ENCODE measurements at places on chromosomes 5 and 9. TPM values are rescaled to one million over a fixed set of nuclear protein-coding genes. Genes with fewer than 3 reads are reported as not detected.

DNA sequence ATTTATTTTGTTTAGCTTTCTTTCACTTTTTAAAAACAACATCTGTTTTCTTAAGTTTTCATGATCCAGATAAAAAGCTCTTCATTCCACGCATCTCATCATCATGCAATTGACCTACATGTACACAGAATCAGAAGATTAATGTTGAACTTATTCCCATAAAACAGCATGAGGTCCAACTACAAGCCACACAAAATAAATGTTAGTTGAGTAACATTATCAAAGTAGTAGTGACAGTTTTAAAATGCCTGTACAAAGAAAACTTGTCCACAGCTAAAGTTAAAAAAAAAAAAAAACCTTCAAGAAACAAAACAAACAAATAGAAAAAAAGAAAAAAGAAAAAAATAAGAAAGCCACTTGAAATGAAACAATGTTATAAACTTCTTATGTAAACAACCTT, 846.3 kb downstream of the TLE1 start:
- H3K27me3 ChIP-seq: no peaks in the 10 kb centered on the region
- no peak for DNase-seq
- no peaks in the 10 kb centered on the region for H3K4me1 ChIP-seq
- H3K4me3 ChIP-seq: no peak overlapping the region
- no peaks in the 10 kb centered on the region for H3K36me3 ChIP-seq

- no peak for DNase-seq
- H3K36me3 ChIP-seq: no peaks in the 10 kb centered on the region
- H3K4me3 ChIP-seq: no peak overlapping the region
- no peaks in the 10 kb centered on the region for H3K27me3 ChIP-seq
Observed at GRCh38 chr5:118687100-118687499, 301.2 kb downstream of the DTWD2 start.

The SHLD3 gene
- 6.5 TPM for total RNA-seq

GRCh38 chr9:137487454-137488326, 28.6 kb upstream of the NSMF start:
- H3K4me1 ChIP-seq: no peaks in the 10 kb centered on the region
- H3K27me3 ChIP-seq: no peaks in the 10 kb centered on the region
- no peak overlapping the region for H3K4me3 ChIP-seq
- no peaks in the 10 kb centered on the region for H3K36me3 ChIP-seq
- DNase-seq: no peak

The NEUROG1 gene
- not detected for total RNA-seq

DNA sequence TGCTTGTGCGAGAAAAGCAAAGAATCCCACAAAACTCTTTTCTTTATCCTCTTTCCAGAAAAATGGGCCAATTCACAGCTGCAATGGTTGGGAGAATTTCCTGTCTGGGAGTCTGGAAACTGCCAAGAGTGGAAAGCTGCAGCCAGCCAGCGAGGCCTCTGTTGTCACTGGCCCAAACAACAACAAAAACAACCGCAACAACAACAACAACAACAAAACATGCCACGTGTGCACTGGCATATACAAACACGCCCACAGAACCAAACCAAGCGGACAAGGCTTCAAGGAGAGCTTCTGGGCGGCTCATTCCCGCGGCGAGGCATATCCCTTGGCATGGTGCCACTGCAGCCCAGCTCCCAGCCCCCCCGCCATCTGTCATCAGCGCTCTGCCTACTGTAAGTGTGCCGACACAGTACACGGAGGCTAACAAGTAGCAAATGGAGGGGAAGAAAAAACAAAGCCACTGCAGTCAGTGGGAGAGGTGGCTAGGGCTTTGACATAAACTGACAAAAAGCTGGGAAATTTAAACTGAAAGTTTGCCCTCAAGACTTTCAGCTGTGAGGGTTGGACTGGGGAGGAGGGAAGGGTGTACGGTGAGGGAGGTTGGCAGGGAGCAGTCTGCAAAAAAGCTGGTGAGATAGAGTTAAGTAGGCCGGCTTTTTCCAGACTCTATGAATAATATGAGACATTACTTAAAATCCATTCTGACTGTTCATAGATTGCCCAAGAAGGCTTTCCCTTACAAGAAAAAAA, 165.0 kb upstream of the ZNF462 start:
- no peaks in the 10 kb centered on the region for H3K27me3 ChIP-seq
- H3K4me1 ChIP-seq: no peaks in the 10 kb centered on the region
- H3K36me3 ChIP-seq: no peaks in the 10 kb centered on the region
- no peak for DNase-seq

The LHX2 gene
- not detected for total RNA-seq

DNA sequence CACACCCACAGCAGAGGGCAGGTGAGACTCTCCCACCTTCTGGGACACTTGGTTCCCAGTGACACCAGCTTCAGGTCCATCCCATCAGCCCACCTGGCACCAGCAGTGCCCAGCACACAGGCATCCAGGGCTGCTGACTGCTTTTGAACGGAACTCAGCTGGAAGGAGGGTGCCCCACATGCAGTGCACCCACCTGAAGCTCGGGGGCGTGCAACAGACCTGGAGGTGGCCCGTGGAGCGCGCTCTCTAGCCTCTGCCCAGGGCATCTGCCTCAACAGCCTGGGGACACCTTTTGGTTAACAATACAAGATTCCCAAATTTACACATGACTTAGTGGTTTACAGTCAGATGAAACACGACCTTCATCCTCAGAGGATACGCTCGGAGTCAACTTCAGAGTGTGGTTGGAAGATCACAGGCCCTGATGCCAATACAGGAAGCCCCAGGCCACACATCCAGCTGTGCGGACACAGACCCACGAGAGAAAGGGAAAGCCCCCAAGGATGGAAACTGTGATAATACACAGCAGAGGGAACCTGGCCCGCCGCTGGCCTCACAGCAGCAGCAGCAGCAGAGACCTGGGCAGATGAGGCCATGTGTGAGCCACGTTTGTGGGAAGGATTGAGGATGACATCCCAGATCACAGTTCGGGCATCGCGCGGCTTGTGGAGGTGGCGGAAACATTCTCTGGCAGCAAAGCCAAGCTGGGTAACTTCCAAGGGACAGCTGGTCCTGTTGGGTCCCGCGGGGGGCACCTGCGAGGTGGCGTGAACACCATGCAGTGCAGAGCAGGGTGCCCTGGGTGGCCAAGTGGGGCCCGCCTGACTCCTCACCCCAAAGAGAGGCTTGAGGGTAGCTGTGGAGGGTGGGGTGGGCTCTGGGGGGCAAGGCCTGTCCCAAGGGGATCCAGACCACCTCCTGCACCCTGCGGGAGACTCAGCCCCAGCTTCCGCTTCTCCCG, 64.0 kb downstream of the SECISBP2 start:
- H3K4me3 ChIP-seq: no peak overlapping the region
- H3K36me3 ChIP-seq: peaks cover 81% of the 10 kb centered on the region
- H3K27me3 ChIP-seq: peaks cover 2% of the 10 kb centered on the region
- DNase-seq: no peak
- peaks cover 54% of the 10 kb centered on the region for H3K4me1 ChIP-seq
- peak overlapping the region; percentile 78 for H3K27ac ChIP-seq

DNA sequence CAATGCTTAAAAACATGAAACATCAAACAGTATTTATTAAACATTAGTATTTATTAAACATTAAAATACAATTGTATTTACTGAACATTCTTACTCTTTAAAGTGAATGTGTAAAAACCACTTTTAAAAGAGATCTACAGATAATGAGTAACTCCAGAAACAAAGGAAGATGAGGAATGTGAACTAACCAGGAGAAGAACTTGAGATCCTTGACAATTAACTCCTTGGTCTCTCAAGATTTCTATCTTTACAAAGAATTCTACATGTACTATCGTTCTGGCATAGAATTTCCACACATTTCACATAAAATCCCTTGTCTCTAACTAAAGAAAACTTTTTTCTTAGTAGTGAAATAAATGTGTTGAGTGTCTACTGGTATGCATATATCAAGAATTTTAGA, 28.7 kb upstream of the IFNE start:
- no peak overlapping the region for H3K4me3 ChIP-seq
- no peaks in the 10 kb centered on the region for H3K4me1 ChIP-seq
- H3K36me3 ChIP-seq: no peaks in the 10 kb centered on the region
- no peaks in the 10 kb centered on the region for H3K27me3 ChIP-seq

DNA sequence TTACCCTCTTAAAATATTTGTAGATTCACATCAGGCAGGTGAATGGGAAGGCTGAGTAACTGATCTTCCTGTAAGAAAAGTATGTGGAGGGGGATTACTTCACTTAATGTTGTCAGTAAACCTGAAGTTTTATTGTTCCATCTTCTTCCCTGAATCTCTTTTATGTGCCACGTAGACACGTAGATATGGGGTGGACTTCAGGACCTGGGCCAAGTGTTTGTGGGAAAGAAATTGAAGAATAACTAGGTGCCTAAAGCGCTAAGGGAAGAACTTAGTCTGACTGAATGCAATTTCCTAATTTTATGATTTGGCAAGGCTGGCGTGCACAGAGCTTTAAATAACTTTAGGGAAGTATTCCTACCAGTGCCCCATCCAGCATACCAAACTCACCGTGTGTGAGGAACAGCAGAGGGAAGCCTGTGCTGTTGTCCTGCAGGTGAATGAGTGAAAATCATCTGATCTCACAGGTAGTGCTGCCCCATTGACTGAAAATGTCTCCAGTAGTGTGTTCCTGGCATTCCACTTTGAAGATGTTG, 323.4 kb downstream of the KDM4C start:
- H3K27ac ChIP-seq: no peak overlapping the region
- peaks cover 19% of the 10 kb centered on the region for H3K36me3 ChIP-seq
- H3K27me3 ChIP-seq: no peaks in the 10 kb centered on the region
- H3K4me1 ChIP-seq: no peaks in the 10 kb centered on the region
- no peak overlapping the region for H3K4me3 ChIP-seq
- DNase-seq: no peak

DNA sequence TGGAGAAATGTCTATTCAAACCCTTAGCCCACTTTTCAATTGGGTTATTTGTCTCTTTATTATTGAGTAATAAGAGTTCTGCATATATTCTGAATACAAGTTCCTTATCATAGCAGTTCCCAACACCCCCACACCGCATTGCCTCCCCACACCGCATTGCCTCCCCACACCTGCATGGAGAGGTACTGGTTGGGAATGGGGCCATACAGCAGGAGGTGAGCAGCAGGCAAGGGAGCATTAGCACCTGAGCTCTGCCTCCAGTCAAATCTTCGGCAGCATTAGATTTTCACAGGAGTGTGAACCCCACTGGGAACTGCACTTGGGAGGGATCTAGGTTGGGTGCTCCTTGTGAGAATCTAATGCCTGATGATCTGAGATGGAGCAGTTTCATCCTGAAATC, 10.6 kb upstream of the SAP30L start:
- no peak overlapping the region for H3K27ac ChIP-seq
- no peak overlapping the region for H3K4me3 ChIP-seq
- H3K27me3 ChIP-seq: no peaks in the 10 kb centered on the region
- H3K4me1 ChIP-seq: peaks cover 4% of the 10 kb centered on the region
- DNase-seq: no peak

The NIM1K gene
- 0.67 TPM for total RNA-seq

The HRCT1 gene
- total RNA-seq: not detected

The FBP2 gene
- not detected for total RNA-seq

The PRDM9 gene
- total RNA-seq: not detected

The LEAP2 gene
- 3.9 TPM for total RNA-seq

The NEURL1B gene
- 0.12 TPM for total RNA-seq

DNA sequence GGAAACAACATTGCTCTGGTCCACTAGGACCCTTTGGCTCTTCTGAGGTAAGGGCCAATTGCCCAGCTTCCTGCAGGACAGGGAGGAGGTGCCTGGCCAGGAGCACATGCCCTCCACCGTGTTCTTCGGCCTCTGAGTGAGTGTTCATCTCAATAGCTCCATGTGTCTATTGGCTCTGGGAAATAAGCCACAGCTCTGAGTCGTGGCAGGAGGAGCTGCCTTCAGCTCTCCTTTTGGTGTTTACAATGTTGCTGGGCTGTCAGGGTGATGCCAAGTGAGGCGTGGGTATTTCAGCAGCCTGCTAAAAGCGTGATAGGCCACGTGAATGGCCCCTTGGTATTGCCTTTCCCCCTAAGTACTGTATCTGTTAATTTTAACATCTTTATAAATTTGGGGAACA, 26.6 kb downstream of the GADD45G start:
- no peak overlapping the region for H3K27ac ChIP-seq
- H3K4me3 ChIP-seq: no peak overlapping the region
- DNase-seq: no peak
- H3K36me3 ChIP-seq: peaks cover 1% of the 10 kb centered on the region
- H3K4me1 ChIP-seq: peaks cover 31% of the 10 kb centered on the region
- peaks cover 11% of the 10 kb centered on the region for H3K27me3 ChIP-seq

DNA sequence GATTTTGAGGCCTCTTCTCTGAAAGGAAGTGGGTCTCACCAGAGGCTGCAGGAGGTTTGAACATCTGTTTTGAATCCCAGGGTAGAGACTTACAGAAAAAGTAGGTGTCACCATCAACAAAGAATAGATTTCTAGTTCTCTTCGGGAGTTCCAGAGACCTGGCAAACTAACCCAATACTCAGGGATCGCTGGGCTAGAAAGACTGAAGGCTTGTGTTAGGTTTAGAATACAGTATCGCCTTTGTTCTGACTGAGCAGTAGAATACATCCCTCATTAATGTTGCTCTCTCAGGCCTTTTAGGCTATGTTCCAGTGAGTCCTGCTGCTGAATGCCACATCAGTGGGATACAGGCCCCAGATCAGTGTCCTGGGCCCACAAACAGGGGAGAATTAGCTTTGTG, 27.2 kb downstream of the RUSC2 start:
- no peaks in the 10 kb centered on the region for H3K36me3 ChIP-seq
- H3K27ac ChIP-seq: no peak overlapping the region
- no peak overlapping the region for H3K4me3 ChIP-seq
- DNase-seq: no peak

The YIPF5 gene
- total RNA-seq: 34.2 TPM

The RGP1 gene
- total RNA-seq: 18.4 TPM

The PCDHB7 gene
- total RNA-seq: not detected

- no peaks in the 10 kb centered on the region for H3K36me3 ChIP-seq
- no peak overlapping the region for H3K4me3 ChIP-seq
- H3K27me3 ChIP-seq: peaks cover under 1% of the 10 kb centered on the region
Observed at GRCh38 chr5:96856371-96856770, 19.9 kb upstream of the ERAP2 start.

- no peaks in the 10 kb centered on the region for H3K4me1 ChIP-seq
- H3K4me3 ChIP-seq: no peak overlapping the region
- peaks cover 13% of the 10 kb centered on the region for H3K27me3 ChIP-seq
Observed at GRCh38 chr9:87149799-87150198, 202.5 kb upstream of the GAS1 start.

The ACOT12 gene
- not detected for total RNA-seq

The PCDHGA6 gene
- total RNA-seq: 0.42 TPM

GRCh38 chr5:79990598-79991507, at the start of gene MTX3:
MTX3 (minus strand) TSS chr5:79991262; CDS start chr5:79991238, 24 bp downstream.
- H3K27ac ChIP-seq: peak within 1 kb of the TSS; percentile 99
- peaks cover 46% of the 10 kb centered on the region for H3K36me3 ChIP-seq
- peaks cover 54% of the 10 kb centered on the region for H3K4me1 ChIP-seq
- peak within 1 kb of the TSS; percentile 93 for H3K4me3 ChIP-seq
- DNase-seq: peak; percentile 81
- H3K27me3 ChIP-seq: no peaks in the 10 kb centered on the region

- peak; percentile 86 for DNase-seq
- H3K4me1 ChIP-seq: peaks cover 66% of the 10 kb centered on the region
- H3K27ac ChIP-seq: peak within 1 kb of the TSS; percentile 95
- H3K4me3 ChIP-seq: peak within 1 kb of the TSS; percentile 99
Observed at GRCh38 chr5:16465544-16466432, at the start of gene ZNF622. ZNF622 (minus strand) TSS chr5:16465800; CDS start chr5:16465665, 135 bp downstream.

The SLC36A3 gene
- total RNA-seq: not detected

Measured in activated T-helper 1 cell treated with anti-CD3 and anti-CD28 coated beads, Interleukin-12 subunit alpha, Interleukin-12 subunit beta, Interleukin-2, Interleukin-4 antibody, amounts not matched to agents 30 ng/mL and 10 ng/mL and 1 ng/mL, durations not matched to agents 14 hours and 24 hours and 36 hours (primary cell).